ENCODE measurements at places on chromosomes 7 and 10.

- DNase-seq, result no peak
Observed at GRCh38 chr10:100621360-100622205, 85.8 kb downstream of the HIF1AN start.

DNA sequence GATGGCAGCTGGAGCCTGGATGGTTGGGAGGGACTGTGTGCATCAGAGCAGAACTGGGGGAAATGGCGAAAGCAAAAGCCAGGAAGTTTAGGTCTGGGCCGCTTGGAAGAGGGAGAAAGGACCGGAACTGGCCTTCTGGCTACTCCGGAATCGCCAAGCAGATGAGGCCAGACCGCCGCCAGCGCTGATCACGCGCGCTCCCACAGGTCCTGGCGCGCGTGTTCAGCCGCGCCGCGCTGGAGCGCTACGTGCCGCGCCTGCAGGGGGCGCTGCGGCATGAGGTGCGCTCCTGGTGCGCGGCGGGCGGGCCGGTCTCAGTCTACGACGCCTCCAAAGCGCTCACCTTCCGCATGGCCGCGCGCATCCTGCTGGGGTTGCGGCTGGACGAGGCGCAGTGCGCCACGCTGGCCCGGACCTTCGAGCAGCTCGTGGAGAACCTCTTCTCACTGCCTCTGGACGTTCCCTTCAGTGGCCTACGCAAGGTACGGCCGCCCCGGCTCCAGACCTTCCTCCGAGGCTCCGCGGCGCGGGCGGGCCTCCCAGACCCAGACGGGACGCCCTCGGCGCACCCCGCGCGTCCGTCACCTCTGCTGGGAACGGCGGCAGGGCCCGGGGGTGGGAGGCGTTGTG, 2.0 kb downstream of the CYP26C1 start:
- no peak for DNase-seq

DNA sequence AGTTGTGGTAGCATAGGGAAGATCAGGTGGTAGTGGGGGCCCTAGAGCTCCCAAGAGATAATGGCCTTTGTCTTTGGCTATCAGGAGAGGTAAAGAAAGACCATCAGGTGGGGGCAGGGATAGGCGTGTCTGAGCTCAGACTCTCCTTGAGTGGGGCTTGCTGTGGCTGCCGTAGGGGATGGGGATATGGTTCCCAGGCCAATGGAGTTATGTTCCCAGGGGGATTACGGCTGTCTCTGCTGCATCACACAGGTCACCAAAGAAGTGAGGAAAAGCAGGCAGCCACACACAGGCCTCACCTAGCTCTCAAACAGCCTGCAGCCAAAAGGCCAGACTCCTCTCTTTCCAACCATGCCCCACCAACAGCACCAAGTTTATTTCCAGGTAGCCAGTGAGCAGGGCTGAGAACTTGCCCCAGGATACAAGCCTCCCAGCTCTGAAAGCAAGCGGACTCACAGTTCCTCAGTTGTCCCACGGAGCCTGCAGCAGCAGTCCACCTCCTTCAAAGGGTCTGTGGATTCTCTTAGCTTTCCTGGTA, 37.6 kb upstream of the C1QL3 start:
- DNase-seq, result no peak

DNA sequence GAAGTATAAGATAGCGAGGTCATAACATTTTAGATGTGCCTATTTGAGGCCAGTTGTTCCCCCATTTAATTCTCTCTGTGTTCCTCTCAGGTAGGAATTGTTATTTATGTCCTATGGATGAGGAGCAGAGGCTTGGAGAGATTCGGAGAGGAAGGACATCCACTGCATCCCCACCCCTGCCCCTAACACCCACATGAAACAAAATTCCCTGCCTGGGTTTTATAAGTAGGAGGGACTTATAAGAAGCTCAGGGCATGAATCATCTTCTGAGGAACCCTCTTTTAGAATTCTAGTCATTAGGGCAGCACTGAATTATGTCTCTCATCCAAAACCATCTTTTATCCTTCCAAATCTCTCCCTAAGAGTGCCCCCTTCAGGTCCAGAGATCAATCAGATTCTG, 5.0 kb downstream of the CHAT start:
- no peak for DNase-seq

DNA sequence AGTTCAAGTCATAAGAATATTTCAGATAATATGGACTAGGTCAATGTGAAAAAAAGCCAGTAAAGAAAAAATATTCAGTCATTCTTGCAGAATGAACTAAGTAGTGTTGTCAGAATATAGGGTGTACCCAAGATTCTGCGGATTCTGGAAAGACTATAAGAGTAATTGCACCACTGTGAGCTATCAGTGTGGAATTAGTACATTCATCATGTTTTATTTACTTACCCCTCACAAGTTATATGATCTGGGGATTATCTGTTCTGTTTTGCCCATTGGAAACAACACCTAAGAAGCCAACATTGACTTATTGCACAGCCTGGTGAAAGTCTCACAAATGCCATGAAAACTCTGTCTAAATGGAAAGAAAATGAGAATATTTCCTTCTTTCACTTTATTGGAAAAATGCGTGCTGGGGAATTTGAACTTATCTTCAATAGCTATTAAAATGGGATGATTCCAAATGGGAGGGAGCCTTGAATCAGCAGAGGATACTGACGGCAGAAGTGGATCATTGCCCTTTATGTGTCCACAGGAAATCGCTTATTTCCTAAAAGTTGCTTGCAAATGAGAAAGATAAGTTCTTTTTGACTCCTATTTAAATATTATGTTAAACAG, 563.3 kb upstream of the POM121L12 start:
- DNase-seq, result no peak

Measured in cardiac septum (tissue), 1 donor.